HFFc6 (cell line): ENCODE measurements at places on chromosomes 1 and 21. TPM values are rescaled to one million over a fixed set of nuclear protein-coding genes. Genes with fewer than 3 reads are reported as not detected.

DNA sequence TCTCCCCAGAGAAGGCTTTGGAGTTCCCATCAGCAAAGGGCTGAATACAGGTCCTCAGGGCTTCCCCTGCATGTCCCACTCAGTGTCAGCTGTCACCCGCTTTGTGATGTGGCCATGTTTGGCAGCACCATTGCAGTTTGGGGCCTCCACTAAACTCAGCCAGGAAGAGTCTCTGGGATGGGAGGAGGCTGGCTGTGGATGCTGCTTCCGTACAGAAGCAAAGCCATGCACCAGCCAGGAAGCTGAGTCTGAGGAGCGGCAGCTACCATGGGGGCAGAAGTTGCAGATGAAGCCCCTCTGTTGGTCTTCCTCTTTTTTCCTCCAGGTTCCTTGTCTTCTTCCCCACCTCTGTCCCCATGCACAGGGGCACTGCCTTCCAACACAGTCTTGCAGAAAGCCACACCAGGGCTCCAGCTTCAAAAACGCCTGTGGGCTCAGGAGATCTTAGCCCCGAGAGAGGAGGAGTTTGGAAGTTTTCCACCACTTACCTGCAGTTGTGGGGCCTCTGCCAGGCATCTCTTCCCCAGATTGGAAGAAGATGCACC lies 416.8 kb downstream of the NPHP4 start:
- no peak for DNase-seq

Gene GPA33
- total RNA-seq = not detected in 3 replicates

Gene HTR6
- not detected in 3 replicates for total RNA-seq

Gene SOX13
- total RNA-seq = 9.9 to 13.5 TPM (median 11.0 TPM) in 3 replicates

Gene ARHGEF16
- 0.17 TPM in 1 of 2 replicates, not detected in the other for total RNA-seq

GRCh38 chr1:90989990-90990389 lies 31.8 kb downstream of the ZNF644 start:
- no peak for DNase-seq

Gene CFAP45
- total RNA-seq = 1.3 to 1.7 TPM (median 1.4 TPM) in 3 replicates

DNA sequence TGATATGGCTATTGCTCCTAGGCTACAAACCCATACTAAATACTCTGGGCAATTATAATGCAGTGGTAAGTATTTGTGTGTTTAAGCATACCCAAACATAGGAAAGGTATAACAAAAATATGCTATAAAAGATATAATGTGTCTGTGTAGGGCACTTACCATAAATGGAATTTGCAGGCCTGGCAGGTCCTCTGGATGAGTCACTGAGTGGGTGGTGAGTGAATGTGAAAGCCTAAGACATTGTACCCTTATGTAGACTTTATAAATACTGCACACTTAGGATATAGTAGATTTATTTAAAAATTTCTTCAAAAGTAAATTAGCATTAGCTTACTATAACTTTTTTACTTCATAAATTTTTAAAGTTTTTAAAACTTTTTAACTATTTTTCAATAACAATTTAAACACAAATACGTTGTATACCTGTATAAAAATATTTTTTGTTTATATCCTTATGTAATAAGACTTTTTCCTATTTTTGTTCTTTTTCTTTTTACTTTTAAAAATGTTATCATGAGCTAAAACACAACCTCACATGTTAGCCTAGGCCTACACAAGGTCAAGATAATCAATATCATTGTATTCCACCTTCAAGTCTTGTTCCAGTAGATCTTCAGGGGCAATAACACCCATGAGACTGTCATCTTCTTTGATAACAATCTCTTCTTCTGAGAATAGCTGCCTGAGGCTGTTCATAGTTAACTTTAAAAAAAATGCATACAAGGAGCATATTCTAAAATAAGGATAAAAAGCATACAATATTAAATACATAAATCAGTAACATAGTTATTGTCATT lies 306.3 kb upstream of the RGS18 start:
- no peak for DNase-seq

Gene SPATC1L
- total RNA-seq = 11.3 and 15.9 TPM in 2 replicates

- DNase-seq = no peak
Measured at GRCh38 chr1:109357616-109358015, 40.1 kb downstream of the SORT1 start.

DNA sequence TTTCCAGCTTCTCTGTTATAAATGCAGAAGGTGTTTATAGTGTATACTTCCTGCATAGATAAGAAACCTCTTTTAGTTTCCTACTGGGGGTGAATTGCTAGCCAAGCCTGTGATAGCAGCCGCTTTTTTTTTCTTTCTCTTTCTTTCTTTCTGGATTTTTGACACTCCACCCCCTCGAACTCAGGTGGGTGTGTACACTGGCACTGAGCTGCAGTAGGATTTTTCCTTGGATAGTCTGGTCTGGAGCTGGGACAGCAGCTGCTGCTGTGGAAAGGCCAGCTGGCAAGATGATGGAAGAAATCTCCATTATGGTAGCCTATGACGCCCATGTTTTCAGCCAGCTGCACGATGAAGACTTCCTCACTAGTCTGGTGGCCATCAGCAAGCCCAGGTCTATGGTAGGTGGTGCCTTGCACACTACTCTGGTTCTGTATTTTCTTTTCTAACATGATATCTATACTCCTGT lies 122.5 kb upstream of the CACYBP start:
- DNase-seq = no peak
